ENCODE measurements at places on chromosomes 2 and 18.

DNA sequence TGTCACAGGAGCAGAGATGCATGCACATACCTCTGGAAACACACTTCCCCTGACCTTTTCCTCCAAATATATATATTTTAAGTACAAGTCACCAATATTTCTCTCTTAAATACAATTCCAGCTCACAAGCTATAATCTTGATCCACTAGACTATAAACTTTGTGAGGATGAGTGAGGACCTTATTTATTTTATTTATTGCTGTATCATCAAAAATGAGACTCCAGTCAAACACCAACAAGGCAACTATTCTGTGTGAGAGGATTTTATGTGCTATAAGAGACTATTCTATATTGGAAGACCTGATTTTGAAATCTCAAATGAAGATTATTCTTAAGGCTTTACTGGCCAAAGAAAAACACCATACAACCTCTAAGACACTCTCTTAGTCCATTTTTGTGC, 1352.2 kb downstream of the SUCLG1 start:
- DNase-seq, result no peak

GRCh38 chr2:28581312-28581711, 85.5 kb downstream of the PLB1 start:
- DNase-seq, result no peak

DNA sequence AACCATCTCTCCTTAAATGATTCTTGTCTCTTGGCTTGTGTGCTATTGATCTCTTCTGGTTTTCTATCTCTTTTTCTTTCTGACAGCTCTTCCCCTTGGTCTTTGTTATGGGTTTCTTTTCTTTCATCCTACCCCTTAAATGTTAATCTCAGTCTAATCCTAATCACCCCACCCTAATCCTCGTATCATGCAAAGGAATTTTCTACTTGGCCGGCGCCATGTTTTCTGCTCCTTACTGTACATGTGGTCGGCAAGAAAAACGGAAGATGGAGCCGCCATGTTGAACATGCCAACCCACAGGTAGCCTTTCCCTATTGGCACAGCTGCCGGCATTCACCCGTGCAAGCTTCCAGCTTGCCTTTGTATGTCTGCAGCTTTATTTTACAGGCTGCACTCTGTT, 61.8 kb upstream of the VPS54 start:
- no peak for DNase-seq

GRCh38 chr2:200767111-200767885, 44.4 kb upstream of the BZW1 start:
- no peak for DNase-seq

GRCh38 chr2:47554311-47554905, 151.5 kb downstream of the MSH2 start:
- no peak for DNase-seq

GRCh38 chr2:176637486-176638166, 368.4 kb downstream of the MTX2 start:
- no peak for DNase-seq

DNA sequence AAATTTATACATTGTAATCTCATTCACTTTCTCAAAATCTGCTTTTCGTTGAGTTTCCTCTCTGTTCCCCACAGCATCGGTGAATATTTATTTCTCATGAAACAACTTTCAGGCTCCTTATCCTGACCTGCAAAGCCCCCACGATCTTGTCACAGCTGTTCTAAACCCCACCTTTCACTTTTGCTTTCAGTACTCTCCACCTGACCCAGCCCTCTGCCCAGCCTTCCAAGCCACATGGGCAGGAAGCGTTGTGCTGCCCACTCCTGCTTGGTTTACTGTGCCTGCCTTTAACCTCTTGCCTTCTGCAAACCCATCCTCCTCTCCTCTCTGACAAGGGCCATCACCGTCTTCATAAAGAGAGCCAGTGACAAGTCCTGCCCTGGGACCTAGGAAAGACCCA, 262.5 kb downstream of the GALR1 start:
- DNase-seq, result no peak

- DNase-seq, result peak; percentile 66
Measured at GRCh38 chr2:208820014-208820688, 413.6 kb downstream of the PTH2R start.

DNA sequence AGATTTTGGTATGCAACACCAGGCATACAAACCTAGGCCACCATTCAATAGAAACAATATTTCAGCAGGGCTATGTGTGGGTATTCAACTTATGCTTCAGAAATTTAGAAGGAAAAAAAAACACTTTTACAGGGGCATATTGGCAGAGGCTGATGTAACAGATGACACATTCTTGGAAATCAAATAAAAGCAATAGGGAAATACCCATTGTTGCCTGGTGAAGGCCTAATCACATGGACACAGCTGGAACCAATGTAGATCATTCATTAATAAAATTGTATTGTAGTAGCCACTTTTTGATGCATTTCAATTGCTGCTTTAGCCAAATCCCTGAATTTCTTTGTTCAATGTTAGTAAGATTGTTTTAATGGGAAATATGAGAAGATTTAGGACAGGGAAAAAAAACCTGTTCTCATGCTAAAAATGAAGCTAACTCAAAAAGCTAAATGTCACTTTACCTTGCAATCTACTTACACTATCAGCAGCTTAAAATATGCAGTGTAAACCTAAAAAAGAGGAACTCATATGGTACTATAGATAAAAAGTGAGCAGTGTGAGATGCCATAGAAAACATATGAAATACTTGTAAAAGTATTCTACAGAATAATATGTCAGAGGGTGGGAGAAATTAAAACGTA, 289.4 kb downstream of the ZEB2 start:
- DNase-seq, result peak; percentile 63

DNA sequence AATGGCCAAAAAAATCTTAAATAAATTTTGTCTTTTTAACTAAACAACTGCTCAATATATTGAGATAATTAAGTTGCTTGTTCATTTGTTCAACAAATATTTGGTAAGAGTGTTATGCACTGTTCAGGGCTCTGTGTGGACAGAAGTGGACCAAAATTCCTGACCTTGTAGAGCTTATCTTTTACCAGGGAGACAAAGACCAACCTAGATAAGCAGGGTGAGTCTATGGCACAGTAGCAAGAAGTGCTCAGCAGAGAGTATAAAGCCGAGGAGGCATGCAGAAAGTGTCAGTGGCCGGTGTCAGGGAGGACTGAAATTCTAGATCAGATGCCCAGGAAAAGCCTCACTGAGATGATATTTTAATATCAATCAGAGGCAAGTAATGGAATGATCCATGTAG, 2.6 kb downstream of the RAB27B start:
- DNase-seq, result no peak

- no peak for DNase-seq
Measured at GRCh38 chr2:197372592-197372991, 62.0 kb upstream of the ANKRD44 start.

DNA sequence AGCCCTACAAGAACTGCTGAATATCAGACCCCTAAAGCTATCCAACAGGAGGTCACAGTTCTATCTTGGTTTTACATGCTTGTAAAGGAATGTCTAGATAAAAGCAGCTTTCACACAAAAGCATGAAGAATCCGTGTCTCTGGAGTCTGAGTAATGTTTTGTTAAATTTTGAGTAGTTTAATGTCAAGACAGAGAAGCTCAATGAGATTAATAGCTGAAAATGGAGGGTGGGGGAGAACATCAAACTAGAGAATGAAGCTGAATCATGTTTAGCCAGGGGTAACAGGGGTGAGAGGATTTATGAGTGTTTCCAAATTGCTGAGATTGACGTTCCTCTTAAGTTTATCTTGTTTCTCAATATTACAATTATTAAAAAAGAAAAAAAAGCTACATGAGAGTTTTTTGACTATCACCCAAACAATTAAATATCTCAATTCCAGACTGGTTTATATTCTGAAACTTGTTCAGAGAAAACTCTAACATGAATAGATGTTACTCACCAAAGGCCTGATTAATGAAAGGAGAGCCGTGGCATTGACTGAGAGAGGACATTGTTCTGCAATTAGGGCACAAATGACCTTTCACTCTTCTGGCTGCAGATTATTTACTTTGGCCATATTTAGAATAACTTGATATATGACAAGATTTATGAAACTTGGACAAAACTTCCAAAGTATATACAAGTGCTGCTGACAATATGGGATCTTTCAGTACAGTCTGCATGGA, 266.4 kb upstream of the ETAA1 start:
- DNase-seq, result no peak
